ENCODE measurements at places on chromosomes 13 and 19. TPM values are rescaled to one million over a fixed set of nuclear protein-coding genes. Genes with fewer than 3 reads are reported as not detected.

Gene ZFP30
- total RNA-seq = 11.3 TPM

Gene CDX2
- total RNA-seq = not detected

Gene SIAH3
- total RNA-seq = not detected

Gene NANOS3
- 1.9 TPM for total RNA-seq

Gene TMC4
- total RNA-seq = 1.1 TPM

Gene ZNF284
- 1.2 TPM for total RNA-seq

Gene RNF17
- not detected for total RNA-seq

Gene TMEM150B
- 0.69 TPM for total RNA-seq

Gene IL27RA
- 86.4 TPM for total RNA-seq

Gene ZNF793
- 0.69 TPM for total RNA-seq

Gene SHISA7
- total RNA-seq = not detected

Gene IGFL1
- not detected for total RNA-seq

Gene ZNF85
- total RNA-seq = 11.9 TPM

DNA sequence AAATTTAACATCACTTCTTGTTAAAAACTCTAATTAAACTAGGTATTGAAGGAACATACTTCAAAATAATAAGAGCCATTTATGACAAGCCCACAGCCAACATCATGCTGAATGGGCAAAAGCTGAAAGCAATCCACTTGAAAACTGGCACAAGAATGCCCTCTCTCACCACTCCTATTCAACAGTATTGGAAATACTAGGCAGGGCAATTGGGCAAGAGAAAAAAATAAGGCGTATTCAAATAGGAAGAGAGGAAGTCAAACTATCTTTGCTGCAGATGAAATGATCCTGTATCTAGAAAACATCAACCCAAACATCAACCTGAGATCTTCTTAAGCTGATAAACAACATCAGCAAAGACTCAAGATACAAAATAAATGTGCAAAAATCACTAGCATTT, 15.6 kb upstream of the LILRB1 start:
- DNase-seq = no peak

DNA sequence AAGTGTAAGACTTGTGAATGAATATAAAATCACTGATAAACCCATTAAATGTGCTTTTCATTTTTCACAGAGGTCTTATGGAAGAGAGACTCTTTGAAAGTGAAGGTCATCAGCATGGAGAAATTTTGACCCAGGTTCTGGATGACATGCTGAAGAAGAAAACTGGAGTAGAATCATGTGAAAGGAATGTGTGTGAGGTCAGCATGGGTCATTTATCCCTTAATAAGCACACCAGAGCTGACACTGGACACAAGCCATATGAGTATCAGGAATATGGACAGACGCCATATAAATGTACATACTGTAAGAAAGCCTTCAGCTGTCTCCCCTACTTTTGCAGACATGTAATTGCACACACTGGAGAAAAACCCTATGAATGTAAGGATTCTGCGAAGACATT, 29.0 kb downstream of the ZNF20 start:
- DNase-seq = no peak

GRCh38 chr13:71803066-71803465, 63.9 kb downstream of the DACH1 start:
- no peak for DNase-seq

DNA sequence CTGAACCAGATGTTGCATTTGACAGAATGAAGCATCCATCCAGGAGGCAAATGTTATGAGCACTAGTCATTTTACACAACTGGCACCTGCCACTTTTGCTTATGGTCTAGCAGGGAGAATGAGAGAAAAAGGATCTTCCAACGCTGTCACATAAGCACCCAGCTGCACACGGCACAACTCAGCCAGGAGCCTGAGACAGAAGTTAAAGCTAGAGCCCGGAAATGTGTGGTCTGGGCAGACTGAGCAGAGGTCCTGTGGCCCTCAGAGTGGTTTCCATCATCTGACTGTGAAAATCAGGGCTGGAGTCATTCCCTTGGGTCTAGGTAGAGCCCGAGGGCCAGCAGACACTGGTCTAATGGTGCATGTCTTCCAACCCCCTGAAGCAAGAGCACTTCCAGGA, 78.4 kb upstream of the XPO4 start:
- DNase-seq = no peak

- no peak for DNase-seq
Measured at GRCh38 chr13:51112771-51113170, 1.7 kb upstream of the C13orf42 start.

DNA sequence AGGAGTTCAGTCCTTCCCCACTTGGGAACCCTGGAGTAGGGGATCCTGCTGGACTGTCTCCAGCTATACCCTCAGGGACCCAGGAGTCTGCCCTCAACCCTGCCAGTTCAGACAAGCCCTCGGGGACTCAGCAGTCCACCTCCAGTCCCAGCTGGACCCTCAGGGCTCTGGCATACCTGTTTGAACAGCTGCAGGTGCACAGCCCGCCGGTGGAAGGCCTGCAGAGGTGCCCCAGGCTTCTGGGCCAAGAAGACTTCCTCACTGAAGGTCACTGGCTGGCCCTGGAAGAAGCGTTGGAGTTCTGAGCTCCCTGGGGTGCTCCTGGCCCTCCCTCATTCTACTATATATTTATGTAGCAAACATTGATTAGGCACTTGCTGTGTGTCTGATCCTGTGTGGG, 8.6 kb downstream of the CRB3 start:
- DNase-seq = no peak

DNA sequence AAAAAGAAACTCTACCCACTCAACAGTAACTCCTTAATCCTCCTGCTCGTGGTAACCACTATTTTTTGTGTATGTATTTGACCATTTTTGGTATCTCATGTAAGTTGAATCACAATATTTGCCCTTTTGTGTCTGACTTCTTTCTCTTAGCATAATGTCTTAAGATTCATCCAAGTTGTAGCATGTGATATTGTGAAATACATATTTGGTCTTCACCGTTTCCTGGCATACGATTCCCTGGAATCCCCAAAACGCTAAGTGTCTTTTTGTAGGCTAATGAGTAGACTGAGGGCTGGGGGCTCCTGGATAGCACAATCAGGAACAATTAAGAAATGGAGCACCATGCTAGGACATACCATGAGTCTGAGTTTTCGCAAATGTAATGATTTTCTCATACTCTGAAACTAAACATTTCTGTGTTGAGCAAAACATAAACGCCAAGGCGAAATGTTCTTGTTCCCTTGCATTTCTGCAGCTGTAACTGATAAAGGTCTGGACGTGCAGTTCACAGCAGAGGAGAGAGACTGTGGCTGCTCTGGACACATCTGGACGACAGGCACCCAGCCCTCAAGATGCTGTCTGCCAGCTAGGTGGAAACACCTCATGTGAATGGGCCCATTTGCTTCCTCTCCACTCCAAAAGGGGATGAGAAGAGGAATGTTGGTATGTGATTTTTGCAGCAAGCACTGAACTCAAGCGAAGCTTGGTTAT, 38.4 kb downstream of the BRD4 start:
- DNase-seq = no peak

DNA sequence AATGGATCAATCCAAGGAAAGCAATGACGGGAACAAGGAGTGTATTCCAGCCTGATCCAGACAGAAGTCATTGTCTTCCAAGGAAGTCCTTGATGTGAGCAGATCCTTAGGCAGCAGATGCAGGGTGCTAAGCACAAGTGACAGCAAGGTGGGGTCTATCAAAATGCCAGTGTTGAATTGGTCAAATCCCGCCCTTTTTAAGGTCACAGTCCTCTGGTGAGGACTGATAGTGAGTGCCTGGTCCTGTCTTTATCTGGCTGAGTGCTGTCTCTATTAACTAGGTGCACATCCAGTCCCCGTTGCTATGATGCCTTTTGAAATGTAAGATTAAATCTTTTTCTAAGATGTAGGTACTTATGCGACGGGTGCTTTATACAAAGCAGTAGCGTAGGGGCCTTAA, 1.3 kb upstream of the LAMP1 start:
- no peak for DNase-seq

- peak; percentile 85 for DNase-seq
Measured at GRCh38 chr19:4067396-4068046, 822 bp upstream of the ZBTB7A start.

GRCh38 chr19:20513189-20513904, 52.2 kb downstream of the ZNF737 start:
- DNase-seq = no peak

DNA sequence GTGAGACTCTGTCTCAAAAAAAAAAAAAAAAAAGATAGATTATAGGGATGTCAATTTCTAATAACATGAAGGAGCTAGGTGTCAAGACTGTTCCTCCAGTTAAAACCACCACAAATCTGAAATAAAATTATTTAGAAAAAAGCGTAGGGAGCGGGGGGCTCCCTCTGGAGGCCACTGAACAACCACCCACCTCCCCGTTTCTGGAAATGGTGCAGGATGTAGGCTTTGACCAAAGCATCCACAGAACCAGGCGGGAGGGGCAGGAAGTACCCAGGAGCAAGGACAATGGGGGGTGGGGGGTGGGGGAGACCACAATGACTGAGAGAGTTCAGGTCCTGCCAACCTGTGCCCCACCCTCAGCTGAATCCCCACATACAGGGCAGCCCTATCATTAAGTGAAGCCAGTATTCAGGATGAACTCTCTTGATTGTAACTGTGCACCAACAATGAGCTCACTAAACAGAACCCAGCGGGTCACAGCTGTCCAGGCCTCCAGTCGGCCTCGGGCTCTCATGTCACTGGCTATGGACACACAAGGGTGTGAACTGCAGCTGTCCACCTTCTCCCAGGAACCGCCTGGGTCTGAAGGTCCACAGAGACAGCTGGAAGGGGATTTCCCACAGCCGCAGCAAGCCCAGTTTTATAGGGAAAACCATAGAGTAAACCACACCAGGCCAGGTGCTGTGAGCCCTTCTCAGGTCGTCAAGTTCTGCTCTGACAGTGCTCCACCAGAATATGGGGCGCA, 6.6 kb downstream of the ZSCAN18 start:
- DNase-seq = no peak

DNA sequence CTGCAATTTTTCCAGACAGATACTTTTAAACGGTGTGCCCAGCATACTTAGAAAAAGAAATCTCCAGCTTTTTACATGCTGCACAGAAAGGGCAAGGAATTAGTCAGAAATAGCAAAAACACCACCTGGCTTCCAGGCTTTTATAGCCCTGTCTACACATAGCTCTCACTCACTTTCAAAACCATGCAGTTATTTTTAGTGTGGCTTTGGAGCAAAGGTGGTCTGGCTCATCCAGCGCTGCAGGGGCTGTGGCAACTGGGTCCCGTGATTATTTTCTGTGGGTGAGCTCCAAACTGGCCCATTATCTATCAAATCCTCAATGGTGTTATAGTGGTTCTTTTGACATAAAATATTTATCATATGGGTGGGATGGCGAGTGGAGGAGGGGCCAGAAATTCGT, 57.0 kb downstream of the COL4A2 start:
- DNase-seq = no peak

DNA sequence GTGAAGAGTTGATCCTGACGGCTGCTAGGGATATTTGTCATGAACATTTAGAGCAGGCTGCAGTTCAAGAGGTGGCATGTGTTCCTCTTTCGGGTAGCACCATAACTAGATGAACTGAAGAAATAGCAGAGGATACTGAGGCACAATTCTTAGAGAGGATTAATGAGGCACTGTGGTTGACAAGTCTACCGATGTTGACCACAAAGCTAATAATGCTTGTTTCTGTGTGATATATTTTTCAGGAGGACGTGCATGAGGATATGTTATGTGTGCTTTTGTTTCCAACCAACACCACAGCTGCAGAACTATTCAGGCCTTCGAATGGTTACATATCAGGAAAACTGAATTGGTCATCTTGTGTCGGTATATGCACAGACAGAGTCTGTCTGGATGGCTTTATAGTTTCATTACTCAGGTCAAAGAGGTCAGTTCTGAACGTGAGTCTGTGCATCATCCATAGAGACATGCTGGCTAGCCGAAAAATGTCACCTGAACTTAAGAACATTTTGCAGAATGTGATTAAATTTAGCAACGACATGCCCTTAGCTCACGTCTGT, 210.1 kb upstream of the IRS2 start:
- DNase-seq = no peak

DNA sequence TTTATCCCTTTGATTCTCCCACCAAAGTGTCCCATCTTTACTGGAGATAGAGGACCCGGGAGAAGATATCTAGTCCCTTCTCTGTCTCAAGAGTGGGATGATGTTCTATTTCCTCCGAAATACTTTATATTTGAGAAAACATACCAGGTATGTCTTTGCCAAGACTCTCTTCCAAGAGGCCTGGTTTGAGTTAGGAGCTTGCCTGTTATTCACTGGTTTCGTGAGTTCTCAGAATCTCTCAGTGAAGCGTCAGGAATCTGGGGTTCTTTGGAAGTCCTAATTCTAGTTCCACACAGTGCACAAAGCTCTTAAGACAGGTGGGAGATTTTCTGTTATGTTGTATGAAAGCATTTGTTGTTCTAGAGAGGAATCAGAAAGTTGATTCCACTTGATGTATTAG, 182.0 kb downstream of the DNAJC15 start:
- no peak for DNase-seq

DNA sequence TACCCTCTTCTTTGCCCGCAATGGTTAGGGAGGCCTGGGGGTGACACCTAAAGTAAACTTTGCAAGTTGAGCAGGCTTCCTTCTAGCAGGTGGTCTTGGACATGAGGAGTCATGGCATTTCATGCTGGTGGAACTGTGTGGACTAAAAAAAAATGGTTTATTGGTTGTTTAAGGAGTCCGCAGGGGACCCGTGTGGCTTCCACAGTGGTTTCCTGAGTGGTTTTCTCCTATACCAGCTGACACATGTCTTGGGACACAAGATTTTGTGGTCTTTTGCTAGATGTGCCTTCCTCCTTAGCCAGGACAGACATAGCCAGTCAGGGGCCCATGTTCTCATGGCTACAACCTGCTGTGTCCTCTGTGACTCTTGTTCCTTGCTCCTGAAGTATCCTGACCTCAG, 1.5 kb downstream of the ZNF543 start:
- peak; percentile 54 for DNase-seq

GRCh38 chr13:34640179-34640992, 301.7 kb upstream of the NBEA start:
- no peak for DNase-seq

GRCh38 chr19:47197141-47197540, 33.9 kb downstream of the BBC3 start:
- DNase-seq = no peak

GRCh38 chr19:45444318-45445041, 20.8 kb upstream of the ERCC1 start:
- peak; percentile 96 for DNase-seq

- DNase-seq = no peak
Measured at GRCh38 chr13:67120872-67121531, 109.1 kb downstream of the PCDH9 start.

DNA sequence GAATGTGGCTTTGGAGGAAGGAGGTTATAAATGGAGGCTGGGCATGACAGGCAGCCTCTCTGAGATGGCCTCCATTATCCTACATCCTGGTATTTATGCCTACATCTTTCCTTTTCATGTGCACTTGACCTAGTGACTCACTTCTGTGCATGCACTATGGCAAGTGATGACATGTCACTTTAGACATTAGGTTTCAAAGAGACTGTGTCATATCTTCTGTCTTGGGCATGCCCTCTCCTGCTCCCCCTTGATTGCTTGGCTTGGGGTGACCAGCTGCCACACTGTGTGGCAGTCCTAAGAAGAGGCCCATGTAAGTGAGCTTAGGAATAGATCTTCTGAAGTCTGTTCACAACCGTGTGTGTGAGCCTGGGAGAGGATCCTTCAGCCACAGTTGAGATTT, 472.8 kb downstream of the FGF9 start:
- no peak for DNase-seq
